ENCODE measurements at places on chromosomes 13 and 19.

GRCh38 chr19:49528211-49528771 lies 488 bp downstream of the RCN3 start:
- no peak for DNase-seq

GRCh38 chr19:18847549-18848463 lies 16.0 kb downstream of the UPF1 start:
- DNase-seq: no peak

DNA sequence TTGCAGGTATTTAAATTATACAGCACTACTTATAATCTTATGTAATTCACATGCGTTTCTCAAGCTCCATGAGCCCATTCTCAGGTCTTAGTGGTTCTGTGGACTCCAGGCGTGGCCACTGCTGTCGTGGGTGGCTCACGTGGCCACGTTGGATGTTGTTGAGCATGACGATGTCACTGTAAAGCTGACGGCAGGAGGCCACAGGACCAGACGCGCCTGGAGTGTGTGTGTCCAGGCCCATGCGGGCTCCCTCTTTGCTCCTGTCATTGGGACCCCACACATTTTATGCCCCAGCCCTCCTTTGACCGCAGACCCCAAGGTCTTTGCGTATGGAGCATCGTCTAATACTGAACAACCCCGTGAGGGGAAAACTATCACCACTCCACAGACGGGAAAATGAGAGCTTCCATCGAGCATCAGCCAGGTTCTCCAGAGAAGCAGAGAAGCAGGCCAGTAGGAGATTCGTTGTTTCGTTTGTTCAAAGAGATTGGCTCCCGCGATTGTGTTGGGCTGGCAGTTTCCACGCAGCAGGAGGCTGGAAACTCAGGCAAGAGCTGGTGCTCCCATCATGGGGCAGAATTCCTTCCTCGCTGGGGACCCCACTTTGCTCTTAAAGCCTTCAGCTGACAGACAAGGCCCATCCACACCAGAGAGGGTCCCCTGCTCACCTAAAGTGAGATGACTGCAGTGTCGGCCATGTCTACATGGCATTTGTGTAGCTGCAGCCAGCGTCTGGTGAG lies 129.3 kb upstream of the SPACA7 start:
- no peak for DNase-seq

DNA sequence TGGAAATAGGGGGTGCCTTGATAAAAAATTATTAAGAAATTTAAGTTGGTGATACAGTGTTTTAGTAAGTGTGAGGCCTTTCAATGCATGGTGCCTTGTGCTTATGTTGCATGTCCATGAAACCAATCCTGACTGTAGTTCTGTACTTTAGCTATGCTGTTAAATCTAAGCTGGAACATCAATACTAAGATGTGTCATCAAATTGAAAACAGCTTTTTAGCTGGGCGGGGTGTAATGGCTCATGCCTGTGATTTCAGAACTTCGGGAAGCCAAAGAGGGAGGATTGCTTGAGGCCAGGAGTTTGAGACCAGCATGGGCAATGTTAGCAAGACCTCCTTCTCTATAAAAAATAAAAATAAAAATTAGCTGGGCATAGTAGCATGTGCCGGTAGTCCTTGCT lies 930.3 kb upstream of the PCDH9 start:
- no peak for DNase-seq

- peak; percentile 8 for DNase-seq
Measured at GRCh38 chr13:48977973-48978372, 2.3 kb downstream of the FNDC3A start.

GRCh38 chr13:109654341-109655205 lies 131.8 kb downstream of the IRS2 start:
- no peak for DNase-seq
